Kidney epithelial cell (primary cell): ENCODE measurements at places on chromosomes 2 and 18.
A peak's percentile ranks its signal among the peaks of the same experiment; 100 is the strongest.

DNA sequence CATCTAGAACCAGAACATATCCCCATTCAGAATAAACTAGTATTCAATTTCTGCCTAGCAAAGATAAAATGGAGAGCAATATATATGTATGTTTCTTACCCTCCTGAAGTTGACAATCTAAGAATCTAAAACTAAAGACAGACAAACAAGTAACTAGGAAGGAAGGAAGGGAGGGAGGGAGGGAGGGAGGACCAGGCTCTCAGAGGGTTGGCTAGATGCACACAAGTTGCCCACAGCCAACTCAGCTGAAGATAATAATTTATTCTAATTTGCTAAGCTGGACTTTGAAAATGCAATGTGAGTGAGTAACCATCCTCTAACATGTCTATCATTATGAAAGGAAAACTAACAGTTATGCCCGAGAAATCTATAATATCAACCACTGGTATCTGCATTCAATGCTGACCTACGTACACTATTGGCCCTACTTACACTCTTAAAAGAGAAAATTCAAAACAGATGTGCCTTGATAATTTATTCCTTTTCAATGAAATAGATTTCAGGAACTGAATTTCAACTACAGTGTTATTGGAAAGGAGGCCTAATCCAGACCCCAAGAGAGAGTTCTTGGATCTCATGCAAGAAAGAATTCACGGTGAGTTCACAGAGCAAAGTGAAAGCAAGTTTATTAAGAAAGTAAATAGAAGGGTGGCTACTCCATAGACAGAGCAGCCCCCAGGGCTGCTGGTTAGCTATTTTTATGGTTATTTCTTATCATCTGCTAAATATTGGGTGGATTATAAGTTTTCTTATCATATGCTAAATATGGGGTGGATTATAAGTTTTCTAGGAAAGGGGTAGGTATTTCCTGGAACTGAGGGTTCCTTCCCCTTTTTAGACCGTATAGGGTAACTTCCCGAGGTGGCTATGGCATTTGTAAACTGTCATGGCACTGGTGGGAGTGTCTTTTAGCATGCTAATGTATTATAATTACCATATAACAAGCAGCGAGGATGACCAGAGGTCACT, 288.5 kb upstream of the SLC39A10 start:
- DNase-seq = no peak

- peak; percentile 72 for DNase-seq
Measured at GRCh38 chr2:98280376-98281102, 65.7 kb upstream of the CNGA3 start.

DNA sequence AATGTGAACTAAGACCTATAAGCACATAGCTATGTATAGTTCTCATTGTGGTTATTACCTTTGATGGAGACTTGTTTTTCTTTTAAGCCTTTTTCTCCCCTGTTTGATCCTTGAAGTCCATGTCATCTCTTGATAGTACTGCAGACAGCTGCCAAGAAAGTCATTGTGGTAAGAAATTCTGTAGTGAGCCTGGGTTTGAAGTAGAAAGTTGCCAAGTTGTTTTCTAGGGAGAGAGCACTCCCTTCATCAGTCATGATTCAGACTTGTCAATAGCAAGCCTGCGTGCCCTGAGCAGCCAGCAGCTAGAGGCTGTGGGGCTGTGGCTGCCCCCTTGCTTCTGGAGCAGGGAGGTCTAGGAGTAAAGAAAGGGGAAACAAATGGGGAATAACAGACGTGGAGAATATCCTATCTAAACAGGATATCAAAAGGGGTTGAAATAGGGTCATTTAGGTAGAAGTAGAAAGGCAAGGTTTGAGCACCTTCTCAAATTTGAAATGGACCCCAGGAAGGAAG, 8.4 kb downstream of the SP5 start:
- DNase-seq = no peak

GRCh38 chr18:67081482-67082211, 434.9 kb downstream of the DSEL start:
- no peak for DNase-seq

DNA sequence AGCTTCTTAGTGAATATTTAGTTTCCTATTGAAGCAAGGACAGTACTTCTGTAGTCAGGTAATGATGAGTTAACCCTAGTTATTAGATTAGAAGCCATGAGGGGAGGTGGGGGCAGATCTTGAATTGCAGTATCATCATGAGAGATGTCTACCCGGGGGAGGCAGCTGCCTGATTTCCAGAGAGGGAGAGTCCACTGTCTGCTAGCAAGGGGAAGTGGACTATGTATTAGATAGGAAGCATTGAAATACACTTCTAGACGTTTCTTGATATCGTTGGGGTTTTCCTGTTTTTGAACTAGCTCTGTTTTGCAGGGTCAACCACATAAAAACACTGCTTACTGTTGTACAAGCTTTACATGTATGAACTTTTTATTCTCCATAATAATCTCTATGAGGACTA, 38.8 kb downstream of the APLF start:
- DNase-seq = no peak

- DNase-seq = no peak
Measured at GRCh38 chr2:64812285-64812684, 158.6 kb upstream of the SERTAD2 start.

GRCh38 chr2:171529914-171530313, 7.6 kb downstream of the CYBRD1 start:
- DNase-seq = no peak

GRCh38 chr2:237879058-237879430, 19.6 kb downstream of the RAMP1 start:
- no peak for DNase-seq

DNA sequence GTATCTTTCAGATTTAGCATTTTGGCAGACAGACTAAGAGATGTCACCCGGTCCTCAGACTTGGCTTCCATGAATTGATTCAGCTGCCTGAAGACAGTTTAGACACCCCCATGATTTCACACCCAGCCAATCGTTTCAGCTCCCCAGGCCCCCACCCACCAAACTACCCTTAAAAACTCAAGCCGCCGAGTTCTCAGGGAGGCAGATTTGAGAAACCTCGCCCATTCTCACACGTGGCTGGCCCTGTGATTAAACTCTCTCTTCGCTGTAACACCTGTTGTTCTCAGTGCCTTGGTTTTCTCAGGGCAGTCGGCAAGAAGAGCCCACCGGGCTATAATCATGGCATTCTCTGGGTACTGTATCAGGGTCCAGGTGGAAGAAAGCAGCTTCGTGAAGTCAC, 35.2 kb downstream of the UXS1 start:
- DNase-seq = no peak

DNA sequence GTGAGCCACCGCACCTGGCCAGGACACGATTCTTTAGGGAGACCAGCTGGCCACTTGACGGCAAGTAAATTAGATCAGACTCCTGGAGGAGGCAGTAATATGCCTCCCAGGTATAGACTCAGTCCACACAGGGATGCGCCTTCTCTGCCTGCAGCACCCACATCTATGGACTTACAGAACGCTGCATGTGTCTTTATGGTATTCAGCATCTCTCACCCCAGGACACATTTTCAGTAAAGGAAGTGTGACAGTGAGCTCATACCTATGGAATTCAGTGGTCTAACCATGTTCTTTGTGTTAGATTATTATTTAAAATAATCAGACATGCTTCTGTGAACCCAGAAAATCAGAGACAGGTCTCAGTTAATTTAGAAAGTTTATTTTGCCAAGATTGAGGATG, 5.9 kb upstream of the NARS1 start:
- peak; percentile 34 for DNase-seq

DNA sequence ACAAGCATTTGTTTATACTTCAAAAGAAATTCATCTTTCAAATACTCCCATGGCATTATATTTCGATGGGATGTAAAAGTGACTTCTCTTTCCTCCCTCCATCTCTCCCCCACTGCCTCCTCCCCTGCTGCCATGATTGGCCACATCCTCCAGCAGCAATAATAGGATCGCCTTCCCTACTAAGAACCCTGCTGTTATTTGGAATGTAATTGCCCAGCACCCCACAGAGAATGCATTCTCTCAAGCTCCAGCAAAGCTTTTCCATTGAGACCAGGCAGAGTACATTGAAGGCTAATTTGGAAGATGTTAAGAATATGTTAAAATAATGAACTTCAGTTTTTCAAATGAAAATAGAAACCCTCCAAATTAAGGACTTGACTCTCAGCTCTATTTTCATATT, 375.4 kb upstream of the ACVR2A start:
- DNase-seq = no peak

DNA sequence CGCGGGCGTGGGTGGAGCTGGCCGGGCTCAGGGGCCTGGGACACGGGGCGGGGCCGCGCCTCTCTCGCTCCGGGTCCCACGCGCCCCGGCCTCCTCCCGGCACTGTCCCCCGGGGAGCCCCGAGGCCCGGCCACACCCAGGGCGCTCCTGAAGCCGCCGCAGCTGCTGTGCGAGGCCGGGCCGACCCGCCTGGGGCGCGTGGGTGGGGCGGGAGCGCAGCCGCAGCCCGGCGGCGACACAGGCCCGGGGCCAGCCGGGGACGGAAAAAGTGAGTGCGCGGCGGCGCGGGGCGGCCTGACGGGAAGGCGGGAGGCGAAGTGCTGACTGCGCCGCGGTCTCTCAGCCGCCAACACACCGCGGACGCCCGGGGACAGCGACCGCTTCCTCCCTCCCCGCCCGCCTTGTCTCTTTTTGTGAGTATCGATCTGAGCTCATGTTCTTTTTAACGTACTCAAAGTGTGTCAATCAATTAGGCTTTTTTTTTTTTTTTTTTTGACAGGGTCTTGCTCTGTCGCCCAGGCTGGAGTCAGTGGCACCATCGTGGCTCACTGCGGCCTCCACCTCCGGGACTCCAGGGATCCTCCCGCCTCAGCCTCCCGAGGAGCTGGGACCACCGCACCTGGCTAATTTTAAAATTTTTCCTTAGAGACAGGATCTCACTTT, 14.5 kb downstream of the PDCD1 start:
- no peak for DNase-seq

GRCh38 chr2:164535280-164536025, 85.8 kb downstream of the GRB14 start:
- no peak for DNase-seq

DNA sequence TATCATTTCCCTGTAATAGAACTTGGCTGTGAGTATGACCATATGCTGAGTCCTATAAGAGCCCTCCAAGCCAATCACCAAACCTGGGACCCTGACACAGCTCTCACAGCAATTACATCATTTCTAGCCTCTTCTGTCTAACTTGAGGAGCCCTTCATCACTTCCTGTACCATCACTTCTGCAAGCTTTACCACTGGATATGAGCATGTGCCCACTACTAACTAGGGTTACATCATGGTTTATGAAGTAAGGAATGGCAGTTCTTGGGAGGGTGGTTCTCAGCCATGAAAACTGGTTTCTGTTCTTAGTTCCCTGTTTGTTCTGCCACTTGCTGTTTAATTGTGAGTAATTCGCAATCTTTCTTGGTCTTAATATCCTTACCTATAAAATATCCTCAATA, 31.0 kb upstream of the EPB41L3 start:
- DNase-seq = no peak

DNA sequence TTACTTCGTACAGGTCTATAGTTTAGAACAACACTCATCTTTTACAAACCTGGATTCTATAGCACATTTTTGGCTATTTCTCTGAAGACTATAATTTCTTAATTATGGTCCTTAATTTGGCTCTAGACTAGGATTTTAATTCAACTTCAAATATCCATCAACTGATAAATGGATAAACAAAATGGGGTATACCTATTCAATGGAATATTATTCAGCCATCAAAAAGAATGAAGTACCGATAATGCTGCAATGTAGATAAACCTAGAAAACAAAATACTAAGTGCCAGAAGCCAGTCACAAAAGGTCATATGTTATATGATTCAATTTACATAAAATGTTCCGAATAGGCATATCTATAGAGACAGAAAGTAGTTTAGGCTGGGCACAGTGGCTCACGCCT, 15.2 kb upstream of the RIF1 start:
- DNase-seq = no peak

DNA sequence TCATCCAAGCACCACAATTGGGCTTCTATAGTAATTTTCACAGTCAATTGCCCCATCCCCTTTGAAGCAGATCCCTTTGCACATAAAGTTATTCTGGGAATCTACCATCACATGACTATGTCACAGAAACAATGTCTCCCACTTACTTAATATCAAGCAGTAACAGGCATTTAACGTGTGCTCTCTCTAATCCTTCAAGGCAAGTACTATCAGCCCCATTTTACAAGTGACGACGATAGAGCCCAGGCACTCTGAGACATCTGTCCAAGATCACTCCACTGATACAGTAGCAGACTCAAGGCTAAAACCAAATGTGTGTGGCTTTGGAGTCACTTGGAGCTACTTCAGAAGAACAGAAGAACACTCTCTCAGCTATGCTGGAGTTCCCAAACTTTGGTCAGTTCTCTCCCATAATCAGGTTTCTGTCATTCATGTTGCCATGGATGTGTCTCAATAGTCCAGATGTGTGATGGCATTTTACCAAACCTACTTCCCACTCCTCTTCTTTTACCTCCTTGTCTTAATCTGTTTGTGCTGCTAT, 39.7 kb downstream of the PID1 start:
- no peak for DNase-seq

- no peak for DNase-seq
Measured at GRCh38 chr2:132517386-132517785, 100.8 kb downstream of the GPR39 start.

DNA sequence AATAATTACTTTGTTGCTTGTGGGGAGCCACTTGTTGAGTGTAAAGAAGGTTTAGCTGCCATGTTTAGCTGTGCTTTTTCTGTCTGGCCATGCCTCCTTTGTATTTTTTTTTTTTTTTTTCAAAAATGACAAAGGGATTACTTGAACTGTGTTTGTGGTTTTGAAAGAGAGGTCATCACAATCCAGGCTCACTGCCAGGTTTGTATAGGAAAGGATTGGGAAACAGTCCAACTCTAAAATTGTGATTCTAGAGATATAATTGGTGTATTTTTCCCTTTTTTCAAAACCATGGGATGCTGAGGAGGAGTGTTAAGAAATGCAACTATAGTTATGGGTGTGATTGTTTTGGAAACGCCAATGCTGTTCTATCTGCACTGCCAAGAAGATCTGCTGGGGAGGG, 4.3 kb downstream of the ITPRIPL1 start:
- DNase-seq = no peak
